ENCODE measurements at places on chromosomes 3 and 15.

GRCh38 chr3:126419151-126419703 lies 24.5 kb downstream of the CFAP100 start:
- no peak for DNase-seq

GRCh38 chr15:59170295-59171066 lies 36.2 kb upstream of the LDHAL6B start:
- DNase-seq, result no peak

DNA sequence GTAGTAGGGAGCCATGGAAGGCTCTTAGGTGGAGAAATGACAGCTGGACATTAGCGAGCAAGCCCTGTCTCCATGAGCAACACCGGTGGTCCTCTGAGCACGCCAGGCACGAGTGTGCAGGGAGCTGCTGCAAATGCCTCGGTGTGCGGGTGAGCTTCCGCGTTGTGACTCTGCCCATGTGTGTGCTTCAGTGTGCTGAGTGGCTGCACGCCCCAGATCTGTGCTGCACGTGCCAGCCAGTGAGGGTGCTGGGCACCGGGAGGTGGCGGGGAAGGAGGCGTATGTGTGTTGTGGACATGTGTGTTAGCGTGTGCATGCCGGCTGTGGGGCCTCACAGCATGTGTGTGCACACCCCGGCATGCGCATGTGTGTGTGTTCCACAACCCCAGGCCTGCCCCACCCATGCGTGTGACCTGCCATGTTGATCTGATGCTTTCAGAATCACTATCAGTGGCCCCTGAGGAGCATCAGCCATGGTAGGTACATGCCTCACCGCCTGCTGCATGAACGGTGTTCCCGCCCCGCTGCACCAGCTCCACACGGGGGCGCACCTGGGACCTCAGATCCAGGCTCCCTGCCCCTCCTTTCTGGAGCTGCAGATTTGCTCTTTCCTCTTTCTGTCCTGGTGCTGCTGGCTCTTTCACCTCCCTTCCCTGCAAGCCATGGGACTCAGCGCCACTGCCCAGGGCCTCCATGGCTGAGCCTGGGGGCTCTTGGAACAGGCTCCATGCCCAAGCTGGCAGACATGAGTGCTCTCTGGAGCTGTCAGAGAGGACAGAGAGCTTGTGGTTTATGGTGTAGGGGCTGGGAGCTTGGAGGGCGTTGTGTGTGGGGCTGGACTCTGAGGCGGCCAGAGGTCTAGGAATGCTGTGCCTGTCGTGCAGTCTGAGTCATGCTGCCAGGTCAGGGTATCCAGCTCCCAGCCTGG lies 169.4 kb downstream of the TBC1D2B start:
- DNase-seq, result peak; percentile 67

DNA sequence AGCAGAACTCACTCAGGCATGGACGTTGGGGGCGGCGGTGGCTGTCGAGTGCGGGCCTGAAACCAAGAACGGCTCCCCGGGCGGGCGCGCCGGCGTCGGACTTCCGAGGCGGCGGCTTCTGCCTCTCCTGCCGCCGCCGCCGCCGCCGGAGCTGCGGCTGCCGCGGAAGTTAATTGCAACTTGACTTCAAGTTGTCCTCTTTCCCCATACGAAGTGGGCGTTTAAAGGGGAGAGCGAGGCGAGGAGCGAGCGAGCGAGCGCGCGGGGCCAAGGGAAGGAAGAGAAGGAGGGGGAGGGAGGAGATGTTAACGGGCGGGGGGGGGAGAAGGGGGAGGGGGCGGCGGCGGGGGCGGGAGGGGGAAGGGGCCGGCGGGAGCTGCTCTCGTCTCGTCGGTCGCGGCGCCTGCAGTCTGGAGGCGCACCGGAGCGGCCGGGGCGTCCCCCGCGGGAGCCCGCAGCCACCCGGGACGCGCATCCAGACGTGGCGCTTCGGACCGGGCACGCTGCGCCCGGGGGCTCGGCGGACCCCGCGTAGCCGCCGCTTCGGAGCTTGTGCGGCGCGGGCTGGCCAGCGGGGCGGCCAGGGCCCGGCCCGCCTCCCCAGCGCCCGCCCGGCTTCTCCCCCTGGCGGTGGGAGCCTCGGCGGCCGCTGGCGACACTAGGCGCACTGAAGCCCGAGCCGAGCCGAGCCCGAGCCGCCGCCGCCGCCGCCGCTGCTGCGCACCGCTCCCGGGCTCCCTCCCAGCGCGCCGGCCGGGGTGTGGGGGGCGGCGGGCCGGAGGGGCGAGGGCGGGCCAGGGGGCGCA lies 19.7 kb upstream of the SATB1 start:
- peak; percentile 69 for DNase-seq

- DNase-seq, result no peak
These were observed 106.5 kb upstream of the ADPGK start for GRCh38 chr15:72890043-72890442.

GRCh38 chr3:108388136-108389132 lies 92.1 kb downstream of the HHLA2 start:
- DNase-seq, result no peak

DNA sequence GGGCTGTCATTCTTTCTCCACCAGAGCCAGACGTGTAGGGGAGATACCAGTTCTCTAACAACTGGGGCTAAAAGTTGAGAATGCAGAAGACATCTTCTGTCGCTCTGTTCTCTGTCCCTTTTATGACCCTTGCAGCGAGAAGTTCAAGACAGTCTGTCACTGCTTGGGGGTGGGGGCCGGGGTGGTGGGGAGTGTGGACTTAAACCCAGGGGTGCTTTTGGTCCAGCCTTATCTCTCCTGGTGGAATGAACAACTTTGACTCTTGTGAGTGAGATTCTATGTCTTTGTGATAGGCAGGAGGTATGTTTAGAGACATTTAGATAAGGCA lies 767 bp upstream of the APOD start:
- no peak for DNase-seq

- DNase-seq, result no peak
These were observed 98.9 kb downstream of the APBA2 start for GRCh38 chr15:28984421-28985315.

- no peak for DNase-seq
These were observed 904.6 kb upstream of the NR2F2 start for GRCh38 chr15:95425859-95426258.

- DNase-seq, result no peak
These were observed 53.3 kb downstream of the SLC7A14 start for GRCh38 chr3:170532573-170532972.

GRCh38 chr3:9797196-9797945 lies 4.5 kb downstream of the ARPC4 start:
- no peak for DNase-seq

- DNase-seq, result no peak
These were observed 9.8 kb upstream of the PLXND1 start for GRCh38 chr3:129616291-129616690.

GRCh38 chr3:65712140-65712539 lies 326.6 kb downstream of the MAGI1 start:
- no peak for DNase-seq

DNA sequence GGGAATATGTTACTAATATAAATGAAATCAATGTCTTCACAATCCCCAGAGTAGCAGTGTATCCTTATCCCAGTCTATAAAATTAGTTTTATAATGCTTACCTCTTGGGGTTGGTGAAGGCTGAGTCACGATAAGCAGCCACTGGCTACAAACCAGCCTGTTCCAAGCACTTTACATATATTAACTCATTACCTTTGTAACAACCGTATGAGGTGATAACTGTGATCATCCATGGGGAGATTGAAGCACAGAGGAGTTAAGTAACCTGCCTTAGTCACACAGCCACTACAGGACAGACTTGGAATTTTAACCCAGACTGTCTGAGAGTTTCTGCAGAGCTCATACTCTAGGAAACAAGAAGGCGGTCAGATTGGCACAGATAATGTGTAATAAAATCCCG lies 43.3 kb upstream of the MITF start:
- DNase-seq, result no peak

DNA sequence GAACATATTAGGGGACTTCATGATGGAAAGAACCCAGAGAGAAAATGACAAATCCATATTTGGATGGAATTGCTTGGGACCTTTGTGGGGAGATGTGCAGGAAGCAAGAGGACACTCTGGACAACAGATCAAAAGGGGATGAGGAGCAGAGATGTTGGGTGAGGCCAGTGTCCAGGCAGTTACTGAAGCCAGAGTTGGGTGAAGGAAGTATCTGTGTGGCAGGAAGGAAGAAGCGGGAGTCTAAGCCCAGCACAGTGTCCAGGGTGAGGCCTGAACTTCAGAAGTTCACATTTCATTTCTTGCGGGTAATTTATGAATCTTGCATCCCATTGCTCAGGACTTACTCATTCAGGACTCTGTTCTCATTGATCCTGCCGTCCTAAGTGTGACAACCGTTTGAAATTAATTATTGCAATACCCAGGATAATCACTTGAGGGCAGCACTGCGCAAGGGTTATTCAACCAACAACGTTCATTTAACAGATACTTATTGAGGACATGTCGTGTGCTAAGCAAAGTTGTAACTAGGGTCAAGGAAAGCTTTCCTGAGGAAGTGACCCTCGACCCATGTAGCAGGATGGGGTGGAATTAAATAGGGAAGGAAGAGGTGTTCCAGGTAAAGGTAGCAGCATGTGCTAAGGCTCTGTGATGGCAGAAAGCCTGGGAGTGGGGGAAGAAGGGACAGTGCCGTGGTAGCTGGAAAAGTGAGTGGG lies 61.3 kb upstream of the CMTM8 start:
- peak; percentile 33 for DNase-seq

DNA sequence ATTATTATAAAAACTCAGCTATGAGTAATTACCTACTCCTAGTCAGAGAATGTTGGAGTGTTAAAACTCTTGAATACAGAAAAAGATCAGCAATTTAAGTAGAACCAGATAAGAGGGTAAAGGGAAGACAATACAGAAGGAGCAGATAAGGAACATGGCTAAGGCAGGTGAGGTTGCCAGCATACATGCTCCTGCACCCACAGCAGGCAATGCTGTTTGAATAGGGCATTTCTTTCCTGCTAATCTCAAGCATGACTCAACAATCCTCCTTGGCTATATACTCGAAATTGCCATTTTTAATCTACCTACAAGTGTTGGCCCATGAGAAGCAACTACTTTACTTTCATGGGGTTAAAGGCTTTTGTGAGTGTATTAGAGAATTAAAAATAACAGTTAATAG lies 494.5 kb downstream of the DIPK2A start:
- DNase-seq, result no peak

DNA sequence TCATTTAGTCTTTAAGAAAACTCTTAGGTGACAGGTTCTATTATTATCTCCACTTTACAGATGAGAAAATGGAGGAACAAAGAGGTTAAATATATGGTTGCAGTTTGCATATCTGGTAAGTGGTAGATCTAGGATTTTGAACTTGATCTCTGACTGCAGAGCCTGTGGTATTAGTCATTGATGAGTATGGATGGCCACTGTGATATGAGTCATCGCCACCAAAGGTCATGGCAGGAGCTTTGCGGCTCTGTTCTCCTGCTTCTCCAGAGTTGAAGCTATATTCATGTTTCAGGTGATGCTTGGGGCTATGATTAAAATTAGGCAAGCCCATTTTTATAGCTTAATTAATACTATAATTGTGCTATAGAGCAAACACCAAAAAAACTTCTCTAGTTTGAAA lies 306.2 kb upstream of the DPPA4 start:
- no peak for DNase-seq

- no peak for DNase-seq
These were observed 20.2 kb downstream of the AMOTL2 start for GRCh38 chr3:134353831-134354611.

DNA sequence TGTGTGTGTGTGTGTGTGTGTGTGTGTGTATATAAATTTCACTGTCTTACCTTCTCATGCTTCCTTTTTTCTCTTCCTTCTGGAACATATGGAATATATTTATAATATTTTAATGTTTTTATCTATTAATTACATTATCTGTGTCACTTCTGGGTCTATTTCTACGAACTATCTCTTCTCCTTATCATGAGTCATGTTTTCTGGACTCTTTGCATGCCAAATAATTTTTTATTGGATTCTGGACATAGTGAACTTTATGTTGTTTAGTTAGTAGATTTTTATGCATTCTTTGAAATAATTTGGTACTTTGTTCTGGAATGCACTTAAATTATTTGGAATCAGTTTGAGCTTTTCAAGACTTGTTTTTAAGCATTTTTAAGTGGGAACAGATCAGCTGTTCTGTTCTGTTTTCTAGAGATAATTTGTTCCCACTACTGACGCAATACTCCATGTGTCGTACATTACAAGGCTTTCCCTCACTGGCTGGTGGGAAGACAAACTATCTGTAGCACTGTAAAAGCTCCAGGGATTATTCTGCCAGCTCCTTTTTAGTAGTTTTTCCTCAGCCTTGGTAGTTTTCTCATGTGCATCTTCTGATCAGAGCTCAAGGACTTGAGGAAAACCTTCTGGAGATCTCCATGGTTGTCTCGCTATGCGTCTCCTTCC lies 302.0 kb downstream of the CLSTN2 start:
- no peak for DNase-seq

DNA sequence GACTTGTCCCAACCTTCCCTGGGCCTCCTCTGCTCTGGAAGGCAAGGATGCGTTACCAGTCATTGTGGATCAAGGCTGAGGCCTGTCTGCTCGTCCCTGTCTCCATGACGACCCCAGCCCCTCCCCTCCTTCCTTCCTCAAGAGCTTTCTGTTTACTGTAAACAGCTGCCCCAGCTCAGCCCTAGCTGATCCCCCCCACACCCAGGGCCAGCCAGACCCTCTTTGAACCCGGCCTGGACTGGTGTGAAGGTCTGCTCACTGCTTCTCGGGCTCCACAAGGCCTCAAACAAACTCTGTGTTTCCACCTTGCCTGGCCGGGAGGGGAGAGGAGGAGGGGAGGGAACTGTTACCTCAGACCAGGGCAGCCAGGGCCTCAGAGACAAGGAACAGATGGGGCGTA lies 16.9 kb downstream of the VPS18 start:
- DNase-seq, result no peak

- DNase-seq, result no peak
These were observed 258.3 kb downstream of the DIPK2A start for GRCh38 chr3:144229953-144230352.

GRCh38 chr3:134917631-134918030 lies 122.6 kb downstream of the EPHB1 start:
- no peak for DNase-seq

DNA sequence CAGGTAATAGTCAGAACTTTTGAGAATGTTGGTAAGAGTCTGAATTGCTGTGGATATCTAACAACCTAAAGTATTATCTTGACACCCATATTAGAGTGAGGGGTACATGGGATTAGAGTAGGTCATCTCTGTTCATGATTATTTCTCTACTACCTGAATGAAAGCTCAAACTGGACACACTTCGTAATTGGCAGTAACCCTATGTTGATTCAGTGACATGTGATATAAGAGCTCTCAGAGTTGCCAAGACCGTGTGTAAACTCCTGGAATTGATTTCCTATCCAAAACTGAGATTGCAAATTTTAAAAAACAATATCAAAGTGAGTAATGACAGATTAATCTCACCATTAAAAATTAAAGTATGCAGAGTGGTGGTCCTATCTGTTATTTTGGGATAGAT lies 214.8 kb upstream of the ARHGEF26 start:
- DNase-seq, result no peak

GRCh38 chr15:96270581-96271172 lies 59.8 kb upstream of the NR2F2 start:
- DNase-seq, result no peak
